BE2C (cell line): ENCODE measurements at places on chromosomes 5 and 9.

DNA sequence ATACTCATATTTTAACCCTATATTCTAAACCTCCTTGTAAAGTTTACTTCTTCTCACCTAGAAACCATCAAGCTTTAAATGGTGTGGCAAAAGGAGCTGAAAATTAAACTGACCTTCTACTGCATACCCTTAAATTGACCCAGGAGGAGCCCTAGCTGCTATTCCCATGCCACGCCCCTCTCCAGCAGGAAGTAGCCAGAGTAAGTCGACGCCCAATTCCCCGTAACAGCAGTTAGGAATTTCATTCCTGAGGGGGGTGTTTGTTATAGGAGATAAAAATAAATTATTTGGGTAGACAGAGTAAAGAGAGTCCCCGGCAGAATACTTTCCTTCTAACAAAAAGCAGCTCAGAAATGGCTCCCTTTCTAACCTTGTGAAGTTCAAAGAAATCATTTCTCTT, 111.8 kb upstream of the FAM174A start:
- no peak for DNase-seq

GRCh38 chr5:170484459-170484831, 19.4 kb upstream of the KCNIP1 start:
- DNase-seq = no peak

DNA sequence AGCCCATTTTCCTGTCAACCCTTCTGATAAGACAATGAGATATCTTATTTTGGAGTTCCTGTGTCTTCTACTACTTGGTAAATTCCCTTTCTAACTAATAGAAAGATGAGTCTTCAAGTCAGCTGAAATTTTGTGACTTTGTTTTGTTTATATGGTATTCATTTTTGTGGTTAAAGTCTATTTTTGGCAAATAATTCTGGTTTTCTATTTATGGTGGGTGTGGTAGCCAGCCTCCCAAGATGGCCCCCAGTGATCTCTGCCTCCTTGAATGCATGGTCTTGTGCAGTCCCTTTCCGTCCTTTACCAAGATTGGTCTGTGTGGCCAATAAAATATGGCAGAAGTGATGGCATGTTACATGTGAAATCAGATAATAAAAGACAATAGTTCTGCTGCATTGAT, 91.5 kb downstream of the NR3C1 start:
- no peak for DNase-seq

- no peak for DNase-seq
These were observed 18.2 kb upstream of the MXD3 start for GRCh38 chr5:177329883-177330282.

DNA sequence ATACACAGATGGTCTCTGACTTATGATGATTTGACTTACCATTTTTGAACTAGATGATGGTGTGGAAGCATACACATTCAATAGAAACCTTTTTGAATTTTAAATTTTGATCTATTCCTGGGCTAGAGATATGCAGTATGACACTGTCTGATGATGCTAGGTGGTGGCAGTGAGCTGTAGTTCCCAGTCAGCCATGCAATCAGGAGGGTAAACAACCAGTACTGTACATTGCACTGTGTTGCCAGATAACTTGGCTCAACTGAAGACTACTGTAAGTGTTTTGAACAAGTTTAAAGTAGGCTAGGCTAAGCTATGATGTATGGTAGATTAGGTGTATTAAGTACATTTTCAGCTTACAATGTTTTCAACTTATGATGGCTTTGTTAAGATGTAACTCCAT, 859.1 kb upstream of the ARRDC3 start:
- no peak for DNase-seq

GRCh38 chr9:111016426-111017045, 21.7 kb downstream of the LPAR1 start:
- no peak for DNase-seq

GRCh38 chr5:106875591-106876297, 795.0 kb downstream of the EFNA5 start:
- DNase-seq = peak; percentile 72

DNA sequence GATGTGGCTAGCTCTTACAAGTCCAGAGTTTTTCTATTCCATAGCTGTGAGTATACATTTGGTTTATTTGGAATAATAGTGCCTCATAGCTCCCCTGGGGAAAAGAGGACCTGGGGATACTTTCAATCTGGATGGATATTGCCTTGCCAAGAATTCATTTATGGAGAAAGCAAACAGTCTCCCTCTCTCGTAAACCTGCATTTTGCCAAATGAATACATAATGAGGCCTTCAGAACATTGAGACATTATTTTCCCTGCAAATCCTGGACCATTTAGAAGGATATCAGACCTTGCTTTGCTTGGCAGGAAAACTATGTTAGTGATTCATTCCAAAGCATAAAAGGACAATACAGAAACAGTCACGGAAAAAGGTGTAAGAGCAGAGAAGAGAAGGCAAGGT, 569.6 kb upstream of the BRINP1 start:
- DNase-seq = no peak

DNA sequence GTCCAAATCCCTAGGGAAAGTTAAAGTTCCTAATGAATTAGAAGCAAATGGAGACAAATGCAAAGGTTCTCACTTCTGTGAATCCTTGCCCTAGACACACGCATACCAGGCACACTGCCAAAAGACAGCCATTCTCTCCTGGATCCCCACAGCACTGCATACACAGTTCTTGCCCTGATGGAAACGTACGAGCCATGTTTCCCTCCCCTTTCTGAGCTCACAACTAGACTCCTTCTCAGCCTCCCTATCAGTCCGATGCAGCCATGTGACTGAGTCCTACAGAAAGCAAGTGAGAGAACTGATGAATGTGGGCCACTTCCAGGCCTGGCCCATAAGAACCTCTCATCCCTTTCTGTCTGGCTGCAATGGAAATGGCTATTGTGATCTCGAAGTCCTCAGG, 92.0 kb downstream of the ZNF608 start:
- peak; percentile 39 for DNase-seq

DNA sequence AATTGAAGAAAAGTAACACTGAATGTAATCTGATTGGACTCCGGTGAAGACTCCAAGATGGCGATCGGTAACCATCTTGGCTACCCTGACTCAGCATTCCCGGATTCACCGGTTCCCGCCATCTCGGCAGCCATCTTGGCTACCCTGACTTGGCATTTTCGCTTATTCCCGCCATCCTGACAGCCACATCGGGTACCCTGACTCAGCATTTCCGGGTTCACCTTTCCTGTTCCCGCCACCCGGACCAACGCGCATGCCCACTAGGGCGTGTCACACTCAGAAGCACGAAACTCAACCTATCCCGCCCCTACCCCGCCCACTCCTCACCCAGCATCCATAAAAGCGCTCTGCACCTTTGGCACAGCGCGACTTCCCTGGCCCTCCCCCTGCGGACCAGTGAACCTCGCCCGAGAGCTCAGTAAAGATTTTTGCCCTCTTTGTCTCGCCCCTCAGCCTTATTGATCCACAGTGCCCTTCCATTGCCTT, 17.2 kb downstream of the SPTLC1 start:
- no peak for DNase-seq

GRCh38 chr9:130891688-130892476, 4.7 kb downstream of the QRFP start:
- DNase-seq = peak; percentile 14

GRCh38 chr9:115404311-115404710, 286.4 kb upstream of the TNC start:
- DNase-seq = no peak

DNA sequence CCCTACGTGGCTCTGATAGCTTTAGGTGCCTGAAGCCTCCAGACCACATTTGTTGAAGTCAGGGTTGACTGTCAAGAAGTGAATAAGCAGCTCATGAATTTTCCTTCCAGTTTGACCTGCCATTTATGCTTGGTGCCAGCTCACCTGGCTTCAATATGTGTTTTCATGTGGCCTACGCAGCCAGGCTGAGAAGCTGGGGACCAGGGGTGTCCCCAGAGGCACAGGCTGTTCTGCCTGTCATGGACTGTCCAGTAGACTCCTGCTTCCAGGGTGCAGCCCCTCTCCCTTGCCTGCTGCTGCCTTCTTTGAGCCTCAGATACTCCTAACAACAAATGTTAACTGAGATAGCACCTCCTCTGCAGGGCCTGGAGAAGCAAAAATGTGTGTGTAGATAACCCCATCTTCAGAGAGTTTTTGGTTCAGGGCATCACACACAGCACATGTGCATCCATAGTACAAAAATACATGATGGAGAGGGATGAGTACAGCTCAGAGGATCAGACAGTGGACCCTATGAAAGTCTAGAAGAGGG, 5.8 kb downstream of the TNFAIP8 start:
- no peak for DNase-seq

DNA sequence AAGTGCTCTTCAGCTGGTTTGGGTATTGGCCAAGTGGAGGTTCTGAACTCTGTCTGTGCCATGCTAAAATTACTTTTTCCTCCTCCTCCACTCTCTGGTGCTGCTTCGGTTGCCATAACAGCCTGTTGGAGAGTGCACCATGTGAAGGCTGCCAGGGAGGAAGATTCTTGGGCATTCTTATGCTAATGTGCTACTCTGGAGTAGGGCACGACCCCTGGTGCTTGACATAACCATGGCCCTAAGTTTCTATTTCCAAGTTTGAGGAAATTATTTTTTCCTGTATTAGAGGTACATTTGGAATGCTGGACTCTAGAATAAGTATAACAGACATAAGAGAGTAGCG, 111.6 kb downstream of the ARHGAP26 start:
- no peak for DNase-seq

- DNase-seq = no peak
These were observed 23.6 kb upstream of the FIBCD1 start for GRCh38 chr9:130962418-130963316.

GRCh38 chr5:176880366-176881020, 18.7 kb downstream of the HK3 start:
- no peak for DNase-seq

DNA sequence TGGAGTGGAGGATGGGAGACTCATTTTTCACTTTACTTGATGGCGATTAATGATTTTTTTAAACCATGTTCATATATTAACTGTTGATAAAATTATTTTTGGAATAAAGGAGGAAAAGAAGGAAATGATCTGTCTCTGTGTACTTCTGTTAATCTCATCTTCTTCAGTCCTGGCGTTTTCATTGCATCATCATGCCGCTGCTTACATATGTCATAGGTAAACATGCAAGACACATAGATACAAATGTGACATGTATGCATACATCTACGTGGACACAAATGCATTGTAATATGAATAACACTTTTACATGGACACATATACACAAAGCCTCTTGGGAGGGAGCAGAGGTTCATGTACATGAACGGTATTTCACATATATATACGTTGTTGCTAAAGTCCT, 10.0 kb downstream of the TMEM174 start:
- DNase-seq = no peak

DNA sequence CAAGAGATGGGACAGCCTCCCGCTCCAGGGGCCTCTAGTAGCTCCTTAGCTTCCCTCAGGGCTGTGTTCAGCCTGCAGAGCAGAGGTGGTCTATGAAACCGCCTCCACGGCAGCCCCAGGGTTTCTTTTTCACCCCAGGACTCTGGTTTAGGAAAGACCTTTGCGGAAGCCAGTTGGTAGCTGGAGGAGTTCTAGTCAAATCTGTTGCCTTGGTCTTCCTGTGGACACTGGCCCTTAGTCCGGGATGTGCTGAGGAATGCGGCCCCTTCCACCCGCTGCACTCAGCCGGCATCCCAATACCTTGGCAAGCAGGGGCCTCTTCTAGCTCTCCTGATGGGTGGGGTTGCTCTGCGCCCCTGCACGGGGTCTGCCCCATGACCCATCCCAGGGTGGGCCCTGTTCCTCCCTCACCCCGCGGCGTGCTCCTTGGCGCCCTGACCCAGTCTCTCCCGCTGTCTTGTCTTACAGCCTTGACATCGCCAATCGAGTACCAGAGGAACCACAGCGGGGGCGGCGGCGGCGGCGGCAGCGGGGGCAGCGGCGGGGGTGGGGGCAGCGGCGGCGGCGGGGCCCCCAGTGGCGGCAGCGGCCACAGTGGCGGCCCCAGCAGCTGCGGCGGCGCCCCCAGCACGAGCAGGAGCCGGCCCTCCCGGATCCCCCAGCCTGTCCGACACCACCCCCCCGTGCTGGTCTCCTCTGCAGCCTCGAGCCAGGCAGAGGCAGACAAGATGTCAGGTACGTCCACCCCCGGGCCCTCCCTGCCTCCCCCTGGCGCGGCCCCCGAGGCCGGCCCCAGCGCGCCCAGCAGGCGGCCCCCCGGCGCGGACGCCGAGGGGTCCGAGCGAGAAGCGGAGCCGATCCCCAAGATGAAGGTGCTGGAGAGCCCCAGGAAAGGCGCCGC, 94.3 kb upstream of the OTULINL start:
- DNase-seq = no peak

- no peak for DNase-seq
These were observed 432.4 kb upstream of the SMC2 start for GRCh38 chr9:103661663-103662062.

- DNase-seq = no peak
These were observed 1.1 kb downstream of the GCNT4 start for GRCh38 chr5:75051217-75051751.
